CD4-positive, alpha-beta T cell treated with Interleukin-17A for 4 hours (primary cell): ENCODE measurements at places on chromosomes 4 and X.
A peak's percentile ranks its signal among the peaks of the same experiment; 100 is the strongest.

GRCh38 chr4:14831416-14831815, 170.9 kb upstream of the CPEB2 start:
- no peak for DNase-seq

DNA sequence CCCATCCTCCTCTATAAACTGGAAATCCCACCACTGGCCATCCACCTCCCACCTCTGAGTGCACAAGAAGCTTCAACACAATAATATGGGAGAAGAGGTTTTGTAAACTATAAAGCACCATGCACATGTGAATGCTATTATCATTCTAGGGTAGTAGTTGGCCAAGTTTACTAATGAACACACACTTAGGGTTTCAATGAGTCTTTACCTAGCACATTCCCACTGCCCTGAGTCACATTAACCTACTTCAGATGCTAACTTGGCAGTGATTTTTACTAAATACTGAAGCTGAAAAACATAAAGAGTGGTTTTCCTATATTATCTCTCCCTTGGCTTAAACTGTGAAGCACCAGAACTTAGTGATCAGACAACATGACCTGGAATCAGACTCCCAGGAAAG, 93.9 kb downstream of the SH3KBP1 start:
- no peak for DNase-seq

DNA sequence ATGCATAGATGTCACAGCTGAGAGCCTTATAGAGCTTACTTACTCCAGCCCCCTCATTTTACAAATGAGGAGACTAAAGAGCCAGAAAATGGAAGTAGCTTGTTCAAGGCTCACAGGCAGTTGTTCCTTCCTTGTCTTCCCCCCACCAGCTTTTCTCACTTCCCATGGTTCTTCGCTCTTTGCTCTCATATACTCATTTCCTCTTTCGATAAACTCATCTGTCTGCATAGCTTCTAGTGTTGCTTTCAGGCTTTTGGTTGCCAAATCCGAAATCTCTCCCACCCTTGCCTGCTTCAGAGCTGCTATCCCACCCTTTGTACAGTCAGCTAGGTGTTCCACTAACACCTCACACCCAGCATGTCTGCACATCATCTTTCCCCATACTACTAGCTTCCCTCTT, 25.0 kb upstream of the GJB1 start:
- DNase-seq, result peak; percentile 29

DNA sequence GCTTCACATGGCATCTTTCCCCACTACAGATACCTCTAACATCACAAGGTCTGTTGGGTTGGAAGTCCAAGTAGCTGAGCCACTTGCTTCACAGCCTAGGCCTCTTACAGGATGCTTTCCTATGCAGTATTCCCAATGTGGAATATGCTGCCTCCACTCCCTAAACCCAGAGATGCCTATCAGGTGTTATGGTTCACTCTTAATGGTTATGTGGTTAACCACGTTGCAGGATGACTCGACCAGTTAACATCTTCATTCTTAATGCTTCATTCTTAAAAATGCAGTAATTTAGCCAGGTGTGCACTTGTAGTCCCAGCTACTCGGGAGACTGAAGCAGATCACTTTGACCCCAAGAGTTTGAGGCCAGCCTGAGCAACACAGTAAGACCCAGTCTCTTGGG, 24.2 kb downstream of the HAUS3 start:
- no peak for DNase-seq

GRCh38 chrX:37799936-37800335, 20.1 kb downstream of the CYBB start:
- no peak for DNase-seq

GRCh38 chrX:130981836-130982235, 76.3 kb upstream of the ARHGAP36 start:
- no peak for DNase-seq
